Hematopoietic multipotent progenitor cell (in vitro differentiated cells): ENCODE measurements at places on chromosomes 6 and 20.

DNA sequence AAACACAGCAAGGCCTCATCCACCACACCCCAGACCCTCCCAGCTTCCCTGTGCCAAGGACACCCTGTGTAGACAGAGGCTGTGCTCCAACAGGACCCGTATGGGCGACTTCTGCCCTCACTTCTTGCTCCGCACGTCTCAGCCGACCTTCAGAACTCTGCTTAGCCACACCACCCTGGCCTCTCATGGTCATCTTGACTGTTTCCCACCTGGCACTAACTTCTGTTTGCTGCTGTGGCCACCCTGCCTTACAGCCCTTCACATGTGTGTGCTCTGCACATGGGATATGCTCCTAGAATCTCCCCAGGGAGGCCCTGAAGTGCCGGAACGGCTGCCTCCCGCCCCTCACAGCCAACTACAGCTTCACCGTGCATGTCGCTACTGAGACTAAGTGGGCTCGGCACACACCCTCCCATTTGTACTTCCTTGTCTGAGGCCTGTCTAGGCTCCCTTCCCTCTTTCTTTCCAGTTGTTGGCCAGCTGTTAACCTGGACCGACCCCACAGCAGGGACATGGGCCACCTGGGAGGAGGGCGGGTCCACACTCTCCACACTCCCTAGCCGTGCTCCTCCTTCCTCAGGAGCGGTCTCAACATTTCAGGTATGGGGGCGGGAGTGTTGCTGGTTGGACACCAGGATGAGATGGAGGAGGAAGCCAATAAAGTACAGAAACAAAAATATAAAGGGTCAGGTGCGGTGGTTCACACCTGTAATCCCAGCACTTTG, 69.6 kb downstream of the PYGB start:
- DNase-seq, result no peak

DNA sequence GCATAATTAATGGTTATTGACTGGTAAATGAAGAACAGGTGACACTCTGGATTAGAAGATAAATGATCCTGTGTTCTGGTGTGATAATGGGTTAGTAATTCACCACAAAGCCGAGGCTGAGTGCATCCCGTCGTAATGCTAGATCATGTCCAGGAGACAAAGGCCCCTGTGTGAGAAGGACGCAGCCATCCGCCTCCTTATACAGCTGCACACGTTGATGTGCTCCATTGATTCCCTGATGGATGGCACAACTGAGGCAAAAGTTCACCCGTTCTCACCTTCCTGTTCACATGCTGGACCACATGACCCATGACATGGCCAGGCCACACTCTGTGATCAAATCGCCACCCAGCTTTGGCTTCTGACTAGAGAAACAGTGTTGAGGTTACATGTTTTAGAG, 136.1 kb downstream of the FOXC1 start:
- DNase-seq, result no peak

DNA sequence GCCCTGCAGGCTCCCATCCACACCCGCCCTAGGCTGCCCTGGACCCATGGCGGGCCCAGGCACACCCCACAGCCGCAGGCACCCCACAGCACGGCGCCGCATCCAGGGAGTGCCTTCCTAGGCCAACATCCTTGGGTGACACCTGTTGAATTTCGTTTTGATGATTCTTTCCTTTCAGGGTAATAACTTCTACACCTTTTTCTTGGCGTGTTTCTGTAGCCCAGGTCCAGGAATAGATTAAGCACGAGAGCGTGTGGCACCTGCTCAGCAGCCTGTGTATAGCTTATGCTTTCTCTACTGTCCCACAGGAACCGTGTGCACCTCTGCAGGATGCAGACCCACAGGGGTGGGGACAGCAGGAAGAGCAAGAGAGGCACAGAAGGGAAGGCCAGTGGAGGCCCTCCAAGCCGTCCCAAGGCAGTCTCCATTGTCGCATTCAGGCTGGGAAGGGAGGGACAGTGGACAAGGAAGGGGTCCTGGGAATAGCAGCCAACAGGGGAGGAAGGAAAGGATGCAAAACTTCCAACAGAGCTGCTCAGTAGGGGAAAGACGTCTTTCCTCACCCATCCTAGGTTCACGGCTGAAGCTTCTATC, 118.1 kb upstream of the AFDN start:
- no peak for DNase-seq

- DNase-seq, result no peak
These were observed 330.6 kb upstream of the EPHA7 start for GRCh38 chr6:93749930-93750329.

DNA sequence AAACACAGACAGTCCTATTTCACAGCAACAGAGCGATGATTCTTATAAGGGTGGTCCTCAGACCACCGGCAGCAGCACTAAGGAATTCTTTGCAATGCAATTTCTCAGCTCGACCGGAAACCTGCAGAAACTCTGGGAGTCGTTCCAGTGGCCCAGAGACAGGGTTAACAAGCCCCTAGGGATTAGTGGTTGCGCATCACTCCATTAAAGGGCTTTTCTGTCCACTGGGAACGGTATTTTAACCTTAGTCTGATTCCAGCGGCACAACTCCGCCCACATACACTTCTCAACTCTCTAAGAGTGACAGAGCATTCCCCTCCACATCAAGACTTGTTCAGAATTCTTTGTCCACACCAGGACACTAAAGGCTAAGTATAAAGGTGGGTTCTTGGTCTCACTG, 341.5 kb downstream of the TFAP2A start:
- DNase-seq, result no peak

- DNase-seq, result no peak
These were observed 576.4 kb downstream of the LMBRD1 start for GRCh38 chr6:69220375-69220774.

- no peak for DNase-seq
These were observed 63.8 kb upstream of the DYNLRB1 start for GRCh38 chr20:34452281-34452982.
